ENCODE measurements at places on chromosomes 16 and 17.
A peak's percentile ranks its signal among the peaks of the same experiment; 100 is the strongest.

DNA sequence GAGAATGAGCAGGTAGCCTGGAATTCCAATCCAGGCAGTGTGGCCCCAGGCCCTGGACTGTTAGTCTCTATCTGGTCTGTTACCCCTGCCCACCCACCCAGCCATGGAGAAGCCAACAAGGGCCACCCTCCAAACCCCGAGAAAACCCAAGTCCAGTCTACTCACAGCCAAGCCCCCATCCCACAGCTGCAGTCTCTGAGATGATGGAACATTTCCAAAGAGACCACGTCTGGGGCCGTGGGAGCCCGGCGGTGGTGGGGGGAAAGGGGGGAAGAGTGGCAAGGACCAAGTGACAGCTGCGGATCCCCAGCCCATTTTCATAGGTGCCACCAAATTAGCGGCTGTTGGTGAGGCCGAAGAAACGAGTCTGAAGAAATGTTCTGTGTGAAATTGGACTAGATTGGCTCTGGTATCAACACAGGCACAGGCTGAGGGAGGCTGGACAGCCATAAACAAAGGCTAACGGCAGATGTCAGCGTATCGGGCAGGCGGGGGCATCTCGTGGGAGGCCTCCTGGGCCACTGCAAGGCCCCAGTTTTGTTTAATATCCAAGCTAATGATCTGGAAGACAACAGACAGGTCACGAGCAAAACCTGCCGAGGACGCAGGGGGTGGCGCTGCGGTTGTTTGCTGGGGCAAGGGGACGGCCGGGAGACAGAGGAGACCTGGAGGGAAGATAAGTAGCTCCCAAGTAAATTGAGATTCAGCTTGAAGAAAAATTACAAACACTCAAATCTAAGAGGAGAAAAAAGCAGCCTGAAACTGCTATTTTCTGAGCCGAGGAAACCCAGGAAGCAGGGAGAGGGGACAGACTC lies 53.4 kb downstream of the RBFOX3 start:
- no peak for DNase-seq

DNA sequence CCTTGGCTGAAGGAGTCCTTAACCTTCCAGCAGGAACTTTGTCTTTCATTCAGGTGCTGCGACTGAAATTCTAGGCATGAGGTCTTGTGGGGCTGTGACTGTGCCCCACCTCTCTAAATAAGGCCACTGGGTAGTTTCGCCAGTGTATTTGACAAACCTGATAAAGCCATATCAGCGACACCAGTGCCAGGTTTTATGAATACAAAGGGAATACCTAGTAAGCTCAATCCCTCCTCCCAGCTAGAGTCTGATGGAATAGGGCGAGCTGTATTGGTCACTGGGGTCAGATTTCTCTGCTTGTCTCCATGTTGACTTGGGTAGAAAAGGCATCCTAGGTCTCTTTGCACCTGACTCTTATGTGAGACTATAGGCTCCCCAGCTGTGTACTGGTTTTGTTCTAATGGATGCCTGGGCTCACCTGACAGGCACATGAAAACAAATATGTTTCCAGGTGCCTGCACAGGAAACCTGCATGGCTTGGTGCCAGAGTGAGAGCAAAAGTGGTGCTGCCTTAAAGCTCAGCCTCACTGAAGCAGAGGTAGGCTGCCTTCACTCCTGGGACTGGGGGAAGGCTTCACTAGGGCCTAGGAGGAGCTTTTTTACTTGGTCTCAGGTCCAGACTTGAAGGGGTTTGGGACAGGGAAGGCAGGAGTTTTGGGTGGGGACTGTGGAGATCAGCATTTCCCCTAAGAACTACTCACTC lies 8.3 kb downstream of the SLC7A6 start:
- no peak for DNase-seq

DNA sequence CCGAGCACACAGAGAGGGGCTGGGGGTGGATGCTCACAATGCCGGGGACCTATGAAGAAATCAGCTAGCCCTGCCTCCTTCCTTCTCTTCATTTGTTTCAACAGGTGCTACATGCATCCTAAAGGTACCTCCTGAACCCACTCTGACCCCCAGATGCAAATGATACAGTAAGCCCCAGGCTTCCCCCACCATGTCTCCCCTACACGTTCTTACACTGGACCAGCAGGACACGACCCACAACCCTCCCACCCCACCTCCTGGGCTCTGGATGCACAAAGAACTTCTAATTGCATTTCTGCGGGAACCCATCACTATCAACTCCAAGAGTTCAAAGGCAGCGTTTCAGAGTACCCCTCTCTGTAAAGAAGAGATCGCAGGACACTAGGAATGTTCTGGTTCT lies 2.1 kb downstream of the XYLT1 start:
- DNase-seq, result no peak

GRCh38 chr16:87465306-87465705 lies 27.5 kb downstream of the ZCCHC14 start:
- DNase-seq, result peak; percentile 86
